Stimulated activated CD4-positive, alpha-beta T cell treated with anti-CD3 and anti-CD28 coated beads, TNF-alpha, amount 100 ng/mL, for 48 hours (primary cell): ENCODE measurements at places on chromosomes 2 and 18.
A peak's percentile ranks its signal among the peaks of the same experiment; 100 is the strongest.

- DNase-seq = no peak
Observed at GRCh38 chr2:31386648-31387047, 27.9 kb downstream of the XDH start.

GRCh38 chr18:12231040-12231882 is 22.9 kb upstream of the CIDEA start:
- no peak for DNase-seq

DNA sequence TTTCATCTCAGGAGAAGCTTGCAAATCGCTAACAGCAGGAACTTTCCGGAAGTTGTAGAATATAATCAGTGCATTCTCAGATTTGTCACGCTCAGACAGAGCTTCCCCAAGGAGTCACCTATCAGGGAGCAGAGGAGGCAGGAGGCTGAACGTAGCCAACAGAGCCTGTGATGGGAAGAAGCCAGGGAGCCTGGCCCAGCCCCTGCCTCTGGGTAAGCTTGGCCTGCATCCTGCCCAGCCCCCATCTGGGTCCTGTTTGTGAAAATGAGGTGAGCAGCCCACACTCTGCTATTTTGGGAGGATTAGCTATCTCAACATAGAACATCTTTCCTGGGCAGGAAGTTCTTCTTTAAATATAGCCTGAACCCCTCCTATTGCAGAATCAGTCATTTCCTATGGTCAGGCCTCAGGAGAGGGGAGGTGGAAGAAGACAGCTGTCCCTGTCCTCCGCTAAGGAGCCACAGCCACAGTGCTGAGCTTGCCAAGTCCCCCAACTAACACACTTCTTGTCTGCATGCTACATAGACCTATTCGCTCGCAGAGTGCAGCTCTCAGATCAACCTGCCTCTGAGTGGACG is 19.2 kb upstream of the PKDCC start:
- DNase-seq = no peak

- no peak for DNase-seq
Observed at GRCh38 chr18:62989195-62989594, 273.9 kb downstream of the PHLPP1 start.

- DNase-seq = no peak
Observed at GRCh38 chr2:163708265-163708664, 27.5 kb downstream of the FIGN start.

- DNase-seq = no peak
Observed at GRCh38 chr2:38617301-38617700, 14.6 kb upstream of the HNRNPLL start.

- no peak for DNase-seq
Observed at GRCh38 chr2:203463266-203463678, 71.8 kb downstream of the RAPH1 start.

DNA sequence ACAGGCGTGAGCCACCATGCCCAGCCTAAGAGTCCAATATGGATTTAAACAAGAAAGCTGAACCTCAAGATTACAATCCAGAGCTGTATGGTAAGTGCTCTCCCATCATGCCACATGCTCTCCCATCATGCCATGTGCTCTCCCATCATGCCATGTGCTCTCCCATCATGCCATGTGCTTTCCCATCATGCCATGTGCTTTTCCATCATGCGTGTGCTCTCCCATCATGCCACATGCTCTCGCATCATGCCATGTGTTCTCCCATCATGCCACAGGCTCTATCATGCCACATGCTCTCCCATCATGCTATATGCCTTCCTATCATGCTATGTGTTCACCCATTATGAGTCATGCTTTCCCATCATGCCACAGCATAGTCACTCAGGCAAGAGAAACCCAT is 20.7 kb downstream of the ADD2 start:
- DNase-seq = no peak

GRCh38 chr2:97994476-97994875 is 1.3 kb downstream of the TMEM131 start:
- DNase-seq = no peak

DNA sequence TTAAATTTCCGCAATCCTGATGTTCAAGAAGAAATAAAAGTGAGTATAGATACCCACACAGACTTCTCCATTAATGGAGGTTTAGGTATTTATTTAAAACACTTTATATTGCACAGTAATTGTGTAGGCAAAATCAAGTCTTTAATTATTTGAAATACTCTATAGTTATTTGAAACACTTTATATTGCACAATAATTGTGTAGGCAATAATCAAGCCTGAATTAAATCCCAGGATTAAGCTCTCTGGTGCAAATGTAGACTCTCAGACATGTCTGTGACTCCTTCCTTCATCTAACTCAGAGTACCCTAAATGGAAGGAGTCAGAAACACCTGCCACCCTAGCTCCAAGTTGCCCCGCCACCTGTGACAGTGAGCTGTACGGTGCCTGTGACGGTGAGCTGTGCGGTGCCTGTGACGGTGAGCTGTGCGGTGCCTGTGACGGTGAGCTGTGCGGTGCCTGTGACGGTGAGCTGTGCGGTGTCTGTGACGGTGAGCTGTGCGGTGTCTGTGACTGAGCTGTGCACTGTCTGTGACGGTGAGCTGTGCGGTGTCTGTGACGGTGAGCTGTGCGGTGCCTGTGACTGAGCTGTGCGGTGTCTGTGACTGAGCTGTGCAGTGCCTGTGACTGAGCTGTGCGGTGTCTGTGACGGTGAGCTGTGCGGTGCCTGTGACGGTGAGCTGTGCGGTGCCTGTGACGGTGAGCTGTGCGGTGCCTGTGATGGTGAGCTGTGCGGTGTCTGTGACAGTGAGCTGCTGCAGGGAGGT is 11.0 kb downstream of the SLC3A1 start:
- DNase-seq = no peak

- DNase-seq = no peak
Observed at GRCh38 chr2:144079803-144080202, 440.1 kb downstream of the ZEB2 start.

- DNase-seq = no peak
Observed at GRCh38 chr2:38496927-38497669, 105.6 kb downstream of the HNRNPLL start.

- no peak for DNase-seq
Observed at GRCh38 chr2:63053889-63054602, 3.4 kb downstream of the OTX1 start.

DNA sequence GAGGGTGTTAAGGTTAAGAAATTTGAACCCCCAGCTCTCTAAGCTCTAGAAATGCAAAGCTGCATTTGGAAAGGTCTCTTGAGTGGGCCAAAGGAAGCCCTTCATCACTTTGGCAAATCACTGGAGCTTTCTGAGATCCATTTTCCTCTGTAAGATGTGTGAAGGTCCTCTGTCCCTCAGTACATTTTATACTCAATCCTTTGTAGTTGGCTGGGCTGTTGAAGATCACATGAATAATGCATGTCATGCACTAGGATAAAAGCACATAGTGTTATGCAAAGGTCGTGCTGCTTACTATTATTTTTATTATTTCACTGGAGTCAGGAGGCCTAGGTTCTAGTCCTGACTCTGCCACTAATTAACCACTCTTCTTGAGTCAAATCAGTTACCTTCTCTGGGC is 124.9 kb downstream of the FSHR start:
- no peak for DNase-seq

GRCh38 chr2:101985101-101985792 is 6.5 kb upstream of the IL1R2 start:
- DNase-seq = no peak

- no peak for DNase-seq
Observed at GRCh38 chr2:98089941-98090340, 3.0 kb downstream of the VWA3B start.

DNA sequence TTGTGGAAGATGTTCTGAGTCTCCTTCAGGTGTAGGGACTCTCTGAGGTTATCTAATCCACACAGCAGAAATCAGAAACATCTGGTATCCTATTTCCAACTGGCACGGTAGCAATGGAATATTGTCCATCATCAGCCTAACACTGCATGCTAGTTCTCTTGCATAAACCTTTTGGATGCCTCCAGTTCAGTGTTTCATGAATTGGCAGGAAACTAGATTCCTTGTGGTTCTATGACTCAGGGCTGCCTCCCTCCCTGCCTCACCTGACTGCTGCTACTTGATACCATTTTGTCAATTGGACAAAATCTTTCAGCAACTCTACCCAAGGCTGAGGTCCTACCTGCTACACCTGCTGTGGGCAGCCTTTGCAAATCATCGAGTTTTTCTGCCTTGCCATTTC is 130.9 kb downstream of the TPGS2 start:
- no peak for DNase-seq

GRCh38 chr2:67616749-67617148 is 219.6 kb downstream of the ETAA1 start:
- DNase-seq = no peak

DNA sequence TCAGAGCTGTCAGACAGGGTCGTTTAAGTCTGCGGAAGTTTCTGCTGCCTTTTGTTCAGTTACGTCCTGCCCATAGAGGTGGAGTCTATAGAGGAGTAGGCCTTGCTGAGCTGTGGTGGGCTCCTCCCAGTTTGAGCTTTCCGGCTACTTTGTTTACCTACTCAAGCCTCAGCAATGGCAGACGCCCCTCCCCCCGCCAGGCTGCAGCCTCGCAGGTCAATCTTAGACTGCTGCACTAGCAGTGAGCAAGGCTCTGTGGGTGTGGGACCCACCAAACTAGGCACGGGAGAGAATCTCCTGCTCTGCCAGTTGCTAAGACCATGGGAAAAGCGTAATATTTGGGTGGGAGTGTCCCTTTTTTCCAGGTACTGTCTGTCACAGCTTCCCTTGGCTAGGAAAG is 86.5 kb downstream of the EFEMP1 start:
- DNase-seq = no peak

DNA sequence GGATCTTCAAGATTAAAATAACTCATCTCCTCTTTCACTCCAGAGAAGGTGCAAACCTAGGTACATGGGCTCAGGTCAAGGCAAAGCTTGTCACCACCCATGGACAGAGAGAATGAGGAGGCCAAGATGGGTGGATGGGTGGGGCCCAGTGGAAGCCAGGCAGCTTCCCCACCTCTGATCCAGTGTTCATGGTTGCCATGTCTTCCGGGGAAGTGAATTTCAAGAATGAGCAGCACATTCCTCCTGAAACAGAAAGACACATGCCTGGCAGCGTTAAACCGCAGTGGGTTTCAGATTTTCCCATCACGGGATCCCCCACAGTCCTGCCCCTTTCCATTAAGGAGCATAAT is 301.7 kb downstream of the EIPR1 start:
- DNase-seq = no peak

- DNase-seq = no peak
Observed at GRCh38 chr2:7728388-7728787, 811.2 kb downstream of the RNF144A start.

DNA sequence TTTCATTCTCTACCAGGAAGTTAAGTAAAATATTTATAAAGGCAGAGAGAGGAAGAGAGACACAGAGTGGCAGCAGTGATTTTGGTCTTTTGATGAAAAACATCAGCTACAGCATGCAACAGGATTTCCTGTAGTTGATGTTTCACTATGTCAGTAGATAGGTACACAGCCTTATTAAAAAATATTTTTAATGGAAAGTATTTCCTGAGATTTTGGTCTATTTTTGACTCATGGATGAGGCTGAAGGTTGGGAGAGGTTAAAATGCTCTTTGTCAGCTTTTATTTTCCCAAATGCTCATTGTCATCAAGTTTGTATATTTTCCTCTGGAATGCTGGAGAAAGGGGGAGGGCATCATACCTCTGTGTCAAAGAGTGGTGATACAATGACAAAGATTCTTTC is 1112.5 kb downstream of the CBLN2 start:
- DNase-seq = no peak

DNA sequence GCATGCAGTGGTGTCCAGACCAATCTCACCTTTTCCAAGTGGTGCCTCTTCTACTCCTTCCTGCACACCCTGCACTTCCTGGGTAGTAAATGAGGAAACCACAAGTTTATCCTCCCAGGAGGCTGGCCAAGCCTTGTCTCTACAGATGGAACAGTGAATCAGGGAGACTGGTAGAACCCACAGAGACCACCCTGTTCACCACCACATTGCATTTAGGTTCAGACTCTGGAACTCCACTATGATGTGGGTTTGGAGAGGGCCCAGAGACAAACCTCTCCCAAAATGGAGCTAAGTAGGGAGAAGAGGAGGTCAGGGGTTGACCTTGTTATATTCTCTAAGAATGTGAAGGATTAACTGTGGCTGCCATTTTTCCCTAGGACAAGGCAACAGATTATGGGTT is 102.8 kb upstream of the FZD7 start:
- no peak for DNase-seq

DNA sequence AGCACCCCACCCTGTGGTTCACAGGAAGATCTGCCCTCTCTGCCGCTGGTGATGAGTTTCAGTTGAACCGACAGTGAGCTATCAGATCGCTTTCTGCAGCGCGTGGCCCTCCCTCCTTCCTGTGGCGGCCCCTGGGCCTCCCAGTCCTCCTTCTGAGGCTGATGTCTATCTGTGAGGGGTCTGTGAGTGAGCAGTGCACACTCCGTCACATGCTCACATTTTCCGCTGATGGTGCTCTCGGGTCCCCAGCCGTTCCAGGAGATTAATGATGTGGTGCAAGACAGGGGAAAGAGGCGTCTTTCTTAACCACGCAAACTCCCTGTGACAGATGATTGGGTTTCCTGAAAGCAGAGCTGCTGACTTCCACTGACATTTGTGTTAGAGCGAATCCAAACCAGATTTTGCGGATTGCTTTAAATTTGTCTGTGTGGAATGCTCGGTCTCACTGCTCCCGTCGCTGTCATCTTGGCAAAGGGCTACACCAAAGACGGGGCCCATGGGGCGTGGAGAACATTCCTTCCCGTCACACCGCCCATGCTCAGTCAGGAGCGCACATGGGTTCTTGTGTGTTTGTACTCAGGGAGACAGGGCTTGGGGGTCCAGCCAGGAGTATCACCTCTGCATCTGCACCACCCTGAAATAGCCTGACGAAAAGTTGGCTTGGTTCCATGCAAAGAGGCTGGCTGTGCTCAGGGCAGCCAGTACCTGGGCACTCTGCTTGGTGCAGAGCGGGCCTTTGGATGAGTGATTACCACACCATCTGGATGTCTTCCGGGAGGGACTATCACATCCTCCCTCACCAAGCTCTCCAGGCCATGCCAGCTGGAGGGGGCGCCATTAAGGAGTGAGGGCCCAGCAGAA is 154.7 kb upstream of the HS6ST1 start:
- DNase-seq = peak; percentile 7

GRCh38 chr2:64164629-64165028 is 20.4 kb upstream of the PELI1 start:
- no peak for DNase-seq

GRCh38 chr2:238596571-238597551 is 170.1 kb downstream of the ASB1 start:
- no peak for DNase-seq

GRCh38 chr2:65299246-65299645 is 71.6 kb downstream of the ACTR2 start:
- DNase-seq = peak; percentile 43

- no peak for DNase-seq
Observed at GRCh38 chr18:74714791-74715190, 117.1 kb downstream of the ZNF407 start.

DNA sequence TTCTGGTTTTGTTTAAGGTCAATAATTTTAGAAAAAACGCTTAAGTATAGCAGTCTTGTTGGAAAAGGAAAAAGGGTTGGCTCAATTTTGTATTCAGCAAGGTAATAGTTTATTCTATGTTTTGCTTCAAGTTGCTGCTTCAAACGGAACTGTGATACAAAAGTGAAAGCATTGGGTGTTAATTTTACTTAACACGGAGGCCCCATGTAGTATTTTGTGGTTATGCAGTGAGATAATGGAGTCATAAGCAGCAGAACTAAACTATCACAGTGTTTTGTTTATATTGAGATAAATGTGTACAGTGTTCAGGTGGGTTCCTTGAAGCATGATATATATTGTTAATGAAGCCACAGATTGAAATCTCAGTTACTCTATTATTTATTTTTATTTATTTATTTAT is 67.0 kb upstream of the LYPD6B start:
- DNase-seq = no peak

- no peak for DNase-seq
Observed at GRCh38 chr2:139083121-139083520, 302.9 kb upstream of the NXPH2 start.

GRCh38 chr2:11009891-11010290 is 98.2 kb downstream of the KCNF1 start:
- DNase-seq = no peak
